ENCODE measurements at places on chromosomes 3 and 15.

GRCh38 chr3:50324351-50325112 is 2.0 kb upstream of the HYAL2 start:
- DNase-seq: no peak

DNA sequence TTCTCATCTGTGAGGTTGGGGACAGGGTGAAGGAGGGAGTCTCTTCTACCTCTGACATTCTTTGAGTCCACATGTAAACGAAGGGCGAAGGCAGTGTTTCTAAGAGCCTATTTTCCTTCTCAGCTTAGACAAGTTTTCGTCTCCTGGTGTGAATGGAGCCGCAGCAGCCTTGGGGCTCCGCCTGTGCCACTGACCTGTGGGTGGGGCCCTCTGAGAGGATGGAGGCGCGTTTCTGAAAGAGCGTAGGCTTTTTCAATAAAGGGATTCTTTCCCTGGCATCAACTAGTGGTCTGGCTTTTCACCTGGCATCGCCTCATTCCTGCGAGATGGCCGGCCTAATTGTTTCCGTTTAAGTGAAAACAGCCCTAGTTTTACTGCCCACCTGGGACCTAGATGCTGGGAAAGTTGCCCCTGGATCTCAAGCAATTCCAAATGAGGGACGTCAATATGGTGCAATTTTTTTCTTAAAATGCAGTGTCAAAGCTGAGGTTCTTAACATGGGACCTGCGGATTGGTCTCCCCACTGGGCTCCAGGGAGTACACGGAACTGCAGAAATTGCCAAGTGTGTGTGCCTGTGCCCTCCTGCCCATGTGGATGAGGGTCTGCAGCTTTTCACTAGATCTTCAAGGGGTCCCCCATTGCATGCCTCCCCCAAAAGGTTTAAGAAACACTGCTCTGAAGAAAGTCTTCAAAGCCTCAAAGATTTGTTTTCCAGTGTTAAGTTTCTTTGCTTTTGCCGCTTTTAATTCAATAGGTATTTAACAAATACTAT is 958 bp downstream of the GLDN start:
- no peak for DNase-seq

DNA sequence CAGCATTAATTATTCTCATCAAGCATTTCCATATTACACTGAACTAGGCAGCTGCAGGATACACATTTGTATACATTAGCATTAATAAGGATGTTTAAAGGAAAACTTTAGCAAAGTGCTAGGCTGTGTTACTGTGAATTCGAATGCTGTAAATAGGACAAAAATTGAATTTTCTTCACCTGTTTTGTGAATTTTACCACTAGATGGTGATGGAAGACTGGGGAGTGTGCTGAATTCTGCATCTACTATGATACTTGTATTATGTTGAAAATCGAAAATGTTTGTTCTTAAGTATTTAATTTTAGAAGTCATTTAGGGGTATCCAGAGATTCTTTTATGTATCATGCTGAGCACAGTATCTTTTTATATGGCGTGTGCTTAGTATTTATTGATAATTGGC is 12.3 kb upstream of the P2RY14 start:
- no peak for DNase-seq

DNA sequence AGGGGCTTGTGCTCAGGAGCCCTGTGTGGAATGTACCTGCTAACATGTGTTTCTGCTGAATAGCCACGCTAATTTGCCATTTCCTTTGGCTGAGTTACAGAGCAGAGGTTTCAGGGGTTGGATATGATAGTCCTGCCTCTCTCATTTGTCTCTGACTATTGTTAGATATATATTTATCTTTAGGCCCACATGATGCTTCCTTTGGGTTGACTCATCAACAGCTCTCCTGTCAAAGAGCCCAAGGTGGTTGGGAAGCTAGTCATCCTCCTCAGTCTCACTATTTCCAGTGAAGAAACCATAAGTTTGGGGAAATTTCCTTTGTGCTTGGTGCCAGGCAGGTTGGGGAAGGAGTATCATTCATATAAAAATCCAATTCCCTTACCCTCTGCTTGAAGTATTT is 1194.6 kb downstream of the ZPLD1 start:
- no peak for DNase-seq

- DNase-seq: no peak
These were observed 28.0 kb upstream of the IL16 start for GRCh38 chr15:81168644-81169043.

DNA sequence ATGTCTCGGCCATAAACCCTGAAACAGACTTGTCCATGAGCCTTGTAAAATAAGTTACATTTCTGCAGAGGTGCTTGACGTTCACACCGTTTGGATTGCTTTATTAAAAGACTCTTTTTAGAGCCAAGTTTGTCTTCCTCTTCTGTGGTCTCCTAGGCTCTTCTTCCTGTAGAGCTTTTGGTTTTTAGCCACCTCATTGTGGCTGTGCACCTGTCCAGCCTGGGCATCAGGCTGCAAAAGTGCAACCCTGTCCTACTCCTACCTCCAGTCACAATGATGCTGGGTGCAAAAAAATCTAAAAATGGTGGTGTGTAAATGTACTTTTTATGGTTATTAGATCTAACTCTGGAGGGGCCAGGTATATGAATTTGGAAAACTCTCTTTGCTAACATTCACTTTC is 2.8 kb upstream of the RIOX2 start:
- no peak for DNase-seq

GRCh38 chr15:31371520-31372240 is 45.0 kb downstream of the KLF13 start:
- DNase-seq: no peak

- no peak for DNase-seq
These were observed 3.0 kb downstream of the SNTN start for GRCh38 chr3:63655519-63655918.

DNA sequence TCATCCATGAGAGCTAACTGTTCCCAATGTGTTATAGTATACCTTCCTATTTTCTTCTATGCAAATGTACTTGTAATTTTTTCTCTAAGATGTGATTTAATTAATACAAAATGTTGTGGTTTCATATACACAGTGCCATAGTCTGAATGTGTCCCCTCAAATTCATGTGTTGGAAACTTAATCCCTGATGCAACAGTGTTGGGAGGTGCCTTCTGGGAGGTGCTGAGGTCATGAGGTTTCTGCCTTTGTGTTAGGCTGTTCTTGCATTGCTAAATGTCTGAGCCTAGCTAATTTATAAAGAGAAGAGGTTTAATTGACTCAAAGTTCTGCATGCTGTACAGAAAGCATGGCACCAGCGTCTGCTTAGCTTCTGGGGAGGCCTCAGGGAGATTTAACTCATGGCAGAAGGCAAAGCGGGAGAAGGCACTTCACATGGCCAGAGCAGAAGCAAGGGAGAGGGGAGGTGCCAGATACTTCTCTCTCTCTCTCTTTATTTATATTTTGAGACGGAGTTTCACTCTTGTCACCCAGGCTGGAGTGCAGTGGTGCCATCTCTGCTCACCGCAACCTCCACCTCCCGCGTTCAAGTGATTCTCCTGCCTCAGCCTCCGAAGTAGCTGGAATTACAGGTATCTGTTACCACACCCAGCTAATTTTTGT is 34.7 kb upstream of the BNIP2 start:
- DNase-seq: no peak

DNA sequence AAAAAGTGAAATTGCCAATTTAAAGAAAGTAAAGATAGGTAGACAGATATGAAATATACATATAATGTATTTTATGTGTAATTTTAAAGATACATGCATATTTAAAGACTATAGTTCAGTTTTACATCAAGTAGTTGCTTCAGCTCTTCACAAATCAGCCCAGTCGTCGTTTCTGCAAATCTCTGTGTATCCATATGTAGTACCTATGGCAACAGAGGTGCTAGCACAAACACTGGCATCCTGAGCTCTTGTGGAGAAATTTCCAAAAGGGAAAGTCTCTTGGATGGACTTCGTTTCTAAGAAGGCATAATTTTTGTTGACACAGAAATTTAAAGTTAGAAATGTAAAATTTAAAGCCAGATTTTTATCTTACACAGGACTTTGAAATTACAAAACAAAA is 1284.7 kb downstream of the ROBO1 start:
- no peak for DNase-seq

GRCh38 chr15:67821784-67822440 is 3.4 kb upstream of the SKOR1 start:
- no peak for DNase-seq

DNA sequence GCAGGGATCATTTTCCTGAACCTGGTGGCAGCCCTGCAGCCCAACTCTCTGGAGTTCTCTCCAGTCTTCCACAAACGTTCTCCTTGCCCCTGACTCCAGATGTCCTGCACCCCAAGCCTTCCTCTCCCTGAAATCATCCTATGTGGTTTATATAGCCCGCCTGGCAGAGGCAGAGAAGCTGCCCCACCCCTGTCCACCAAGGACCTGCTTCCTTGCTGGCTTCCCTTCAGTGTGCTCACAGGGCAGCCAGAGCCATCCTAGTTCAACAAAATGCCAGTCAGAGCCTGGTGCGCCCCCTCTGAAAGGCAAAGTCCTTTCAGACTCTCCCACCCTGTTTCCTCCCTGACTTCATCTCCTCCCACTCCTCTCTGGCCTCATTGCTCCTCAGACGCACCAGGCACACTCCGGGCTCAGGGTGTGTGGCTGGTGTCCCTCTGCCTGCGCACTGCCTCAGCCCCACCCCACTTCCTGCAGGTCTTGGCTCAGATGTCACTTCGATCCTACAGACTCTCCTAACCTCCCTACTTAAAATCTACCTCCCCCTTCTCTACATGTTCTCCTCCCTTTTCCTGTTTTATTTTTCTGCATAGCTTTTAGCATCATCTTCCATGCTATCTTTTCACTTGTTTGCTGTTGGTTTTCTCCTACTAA is 5.9 kb downstream of the KBTBD13 start:
- DNase-seq: no peak

DNA sequence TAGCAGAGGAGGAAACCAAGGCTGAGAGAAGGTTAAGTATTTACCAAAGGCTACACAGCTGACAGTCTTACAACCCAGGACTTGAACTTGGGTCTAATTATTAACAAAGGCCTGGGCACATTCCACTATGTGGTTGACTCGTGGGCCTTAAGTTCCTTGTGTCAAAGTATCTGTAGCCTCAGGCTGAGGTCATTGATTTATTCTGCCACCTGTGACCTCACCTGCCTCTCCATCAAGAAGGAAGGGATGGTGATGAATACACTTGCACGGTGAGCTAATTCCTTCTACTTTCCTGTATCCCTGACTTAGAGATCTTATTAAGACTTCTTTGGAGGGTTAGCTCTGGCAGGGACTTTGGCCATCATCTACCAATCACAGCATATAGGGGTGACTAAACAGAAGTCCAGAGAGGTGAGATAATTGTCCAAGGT is 19.9 kb upstream of the LRRC58 start:
- no peak for DNase-seq

GRCh38 chr3:133965013-133965570 is 64.6 kb downstream of the SLCO2A1 start:
- DNase-seq: no peak

DNA sequence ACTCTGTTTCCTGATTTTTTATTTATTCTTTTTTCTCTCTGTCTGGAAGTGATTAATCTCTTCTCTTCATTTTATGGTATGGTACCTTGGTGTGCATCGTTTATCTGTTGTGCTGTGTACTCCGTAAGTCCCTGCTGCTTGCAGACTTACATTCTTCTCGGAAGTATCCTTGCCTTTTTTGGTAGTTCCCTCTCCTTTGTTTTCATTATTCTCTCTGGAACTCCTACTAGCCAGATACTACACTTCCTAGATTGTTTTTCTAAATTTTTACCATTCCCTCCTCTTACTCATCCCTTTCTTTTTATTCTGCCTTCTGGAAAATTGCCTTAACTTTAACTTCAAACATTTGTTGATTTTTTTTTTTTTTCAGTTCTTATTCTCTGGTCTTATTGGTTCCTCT is 27.2 kb downstream of the PIK3CA start:
- no peak for DNase-seq

- no peak for DNase-seq
These were observed 256.3 kb upstream of the EOMES start for GRCh38 chr3:27978440-27978839.

- no peak for DNase-seq
These were observed 70.6 kb upstream of the RAD18 start for GRCh38 chr3:9033867-9034266.

DNA sequence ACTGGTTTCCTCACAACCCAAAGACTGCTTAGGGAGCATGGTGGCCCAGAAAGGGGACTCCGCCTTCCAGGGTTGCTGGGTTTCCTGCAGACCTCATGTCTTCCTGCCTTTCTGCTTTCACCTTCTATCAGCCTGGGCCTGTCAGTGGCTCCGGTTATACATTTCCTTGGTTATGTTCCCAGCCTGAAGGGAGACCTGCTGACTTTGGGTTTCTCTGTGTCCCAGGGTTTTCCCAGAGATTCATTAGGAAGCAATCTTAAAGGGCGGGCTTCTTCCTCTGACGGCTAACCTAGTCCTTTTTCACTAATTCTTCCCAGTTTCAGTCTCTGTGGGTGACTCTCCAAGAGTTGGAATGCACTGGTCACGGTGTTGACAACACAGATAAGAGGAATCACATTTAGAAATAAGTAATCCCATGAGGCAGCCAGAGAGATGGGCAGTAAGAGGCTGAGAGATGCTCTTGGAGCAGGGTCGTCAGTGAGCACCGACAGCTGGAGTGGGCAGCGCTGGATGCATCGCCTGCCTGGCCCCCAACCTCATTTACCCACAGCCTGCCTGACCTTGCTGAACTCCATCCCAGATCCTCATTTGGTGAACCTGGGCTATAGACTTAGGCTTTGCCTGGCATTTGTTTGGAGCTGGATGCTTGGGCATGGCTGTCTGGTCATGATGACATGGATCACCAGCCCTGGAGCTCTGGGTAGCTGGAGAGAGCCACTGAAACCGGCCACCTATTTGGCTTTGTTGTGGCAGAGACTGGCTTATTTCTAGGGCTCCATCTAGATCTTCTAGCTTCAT is 10.0 kb upstream of the EHD4 start:
- DNase-seq: no peak

- DNase-seq: no peak
These were observed 126.0 kb upstream of the LMOD3 start for GRCh38 chr3:69248436-69248835.

DNA sequence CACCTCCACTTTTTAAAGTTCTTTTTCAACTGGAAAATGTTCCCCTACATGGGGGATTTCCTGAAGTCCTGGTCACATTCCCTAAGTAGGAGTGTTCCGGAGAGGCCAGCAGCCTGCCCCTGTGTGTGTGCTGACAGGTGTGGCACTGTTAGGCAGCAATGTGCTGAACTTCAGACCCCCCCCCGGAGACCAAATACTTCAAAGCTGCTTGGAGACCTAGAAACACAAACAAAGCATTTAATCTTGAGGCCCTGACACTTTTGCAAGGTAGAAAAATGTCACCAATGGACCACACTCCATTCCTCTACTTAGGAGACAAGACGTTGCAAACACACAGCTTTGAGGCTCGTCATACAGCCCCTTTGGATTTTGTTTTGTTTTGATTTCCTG is 259.6 kb upstream of the CTNNB1 start:
- no peak for DNase-seq

DNA sequence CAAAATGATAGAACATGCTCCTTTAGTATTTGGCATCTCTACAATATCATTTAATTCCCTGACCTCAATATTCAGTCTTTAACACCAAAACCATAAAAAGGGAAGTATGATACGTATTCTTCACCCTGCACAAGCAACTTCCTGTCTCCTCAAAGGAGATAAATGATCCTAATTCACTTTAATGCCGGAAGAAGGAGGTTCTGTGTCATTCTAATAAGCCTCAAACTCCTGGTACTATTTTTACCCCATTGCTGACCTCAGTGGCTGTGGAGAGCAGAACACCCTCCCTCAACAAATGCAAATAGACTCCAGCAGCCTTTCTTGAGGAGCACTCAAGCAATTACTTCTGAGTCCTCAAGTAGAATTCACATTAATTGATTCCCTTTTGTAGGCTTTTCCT is 173.3 kb downstream of the TMEM108 start:
- DNase-seq: no peak
